ENCODE measurements at places on chromosomes 6 and 20.

- no peak for DNase-seq
Observed at GRCh38 chr6:78952362-78952761, 85.0 kb downstream of the IRAK1BP1 start.

- no peak for DNase-seq
Observed at GRCh38 chr6:154594496-154595198, 84.2 kb upstream of the CNKSR3 start.

DNA sequence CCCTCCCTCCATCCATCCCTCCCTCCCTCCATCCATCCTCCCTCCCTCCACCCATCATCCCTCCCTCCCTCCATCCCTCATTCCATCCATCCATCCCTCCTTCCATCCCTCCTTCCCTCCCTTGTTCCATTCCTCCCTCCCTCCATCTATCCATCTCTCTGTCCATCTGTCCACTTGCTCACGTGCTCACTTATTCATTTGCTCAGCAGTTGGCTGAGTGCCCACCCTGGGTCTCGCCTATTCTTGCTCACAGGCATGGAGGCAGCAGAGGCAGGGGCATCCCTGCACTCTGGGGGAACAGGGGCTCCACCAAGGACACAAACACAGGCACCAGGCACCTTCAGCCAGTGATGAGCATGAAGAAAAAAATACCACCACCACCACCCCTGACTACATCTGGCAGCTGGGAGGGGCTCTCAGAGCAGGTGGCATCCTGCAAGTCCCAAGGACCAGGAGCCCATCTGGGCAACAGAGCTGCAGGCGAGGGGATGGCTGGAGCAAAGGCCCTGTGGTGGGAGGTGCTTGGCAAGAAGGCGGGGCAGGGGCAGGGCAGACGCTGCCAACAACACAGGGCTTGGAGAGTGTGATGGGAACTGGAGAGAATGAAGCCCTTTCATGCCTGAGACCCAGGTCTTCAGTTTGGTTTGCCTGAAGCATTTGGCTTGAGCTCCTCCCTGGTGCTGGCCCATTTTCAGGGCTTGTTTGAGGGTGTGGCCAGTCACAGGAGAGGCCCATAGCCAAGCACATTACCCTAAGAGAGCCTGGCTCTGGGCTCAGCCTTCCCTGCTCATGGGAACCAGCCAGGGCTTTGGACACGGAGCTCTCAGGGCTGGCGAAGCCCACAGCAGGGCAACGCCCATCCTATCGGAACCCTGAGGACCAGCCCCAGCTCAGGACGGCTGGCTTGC, 40.2 kb upstream of the MRGBP start:
- DNase-seq: no peak

GRCh38 chr6:156645097-156645496, 132.1 kb upstream of the ARID1B start:
- DNase-seq: no peak

GRCh38 chr6:83872386-83873118, 13.1 kb downstream of the CYB5R4 start:
- no peak for DNase-seq

DNA sequence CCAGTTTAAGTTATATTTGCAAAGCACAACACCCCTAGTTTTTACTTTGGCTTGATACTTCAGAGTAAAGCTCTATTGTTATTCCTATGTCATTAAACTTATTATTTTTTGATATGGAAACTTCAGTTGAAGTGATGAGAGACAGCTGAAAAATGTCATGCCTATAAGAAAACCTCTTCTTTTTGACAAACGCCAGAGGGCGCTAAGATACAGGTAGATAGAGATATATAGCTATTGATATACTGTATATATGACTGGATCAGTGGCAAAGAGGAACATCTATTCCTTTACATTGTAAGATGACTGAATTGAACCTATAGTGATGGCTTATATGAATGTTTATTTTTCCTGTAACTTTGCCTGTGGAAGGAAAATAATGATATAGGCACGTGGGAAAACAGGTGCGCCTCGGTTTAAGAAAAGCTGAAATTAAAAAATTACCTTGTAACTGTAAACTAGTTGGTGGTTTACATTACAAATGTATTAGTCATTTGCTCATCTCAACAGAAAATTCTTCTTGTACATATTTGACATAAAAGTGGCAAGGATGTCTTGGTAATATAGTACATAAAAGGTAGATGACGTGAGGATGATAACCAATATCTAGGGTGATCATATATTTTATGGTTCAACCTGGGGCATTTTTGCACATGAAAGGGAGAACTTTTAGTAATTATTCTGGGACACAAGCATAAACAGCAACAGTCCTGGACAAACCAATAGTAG, 74.1 kb downstream of the LAMA4 start:
- peak; percentile 25 for DNase-seq

DNA sequence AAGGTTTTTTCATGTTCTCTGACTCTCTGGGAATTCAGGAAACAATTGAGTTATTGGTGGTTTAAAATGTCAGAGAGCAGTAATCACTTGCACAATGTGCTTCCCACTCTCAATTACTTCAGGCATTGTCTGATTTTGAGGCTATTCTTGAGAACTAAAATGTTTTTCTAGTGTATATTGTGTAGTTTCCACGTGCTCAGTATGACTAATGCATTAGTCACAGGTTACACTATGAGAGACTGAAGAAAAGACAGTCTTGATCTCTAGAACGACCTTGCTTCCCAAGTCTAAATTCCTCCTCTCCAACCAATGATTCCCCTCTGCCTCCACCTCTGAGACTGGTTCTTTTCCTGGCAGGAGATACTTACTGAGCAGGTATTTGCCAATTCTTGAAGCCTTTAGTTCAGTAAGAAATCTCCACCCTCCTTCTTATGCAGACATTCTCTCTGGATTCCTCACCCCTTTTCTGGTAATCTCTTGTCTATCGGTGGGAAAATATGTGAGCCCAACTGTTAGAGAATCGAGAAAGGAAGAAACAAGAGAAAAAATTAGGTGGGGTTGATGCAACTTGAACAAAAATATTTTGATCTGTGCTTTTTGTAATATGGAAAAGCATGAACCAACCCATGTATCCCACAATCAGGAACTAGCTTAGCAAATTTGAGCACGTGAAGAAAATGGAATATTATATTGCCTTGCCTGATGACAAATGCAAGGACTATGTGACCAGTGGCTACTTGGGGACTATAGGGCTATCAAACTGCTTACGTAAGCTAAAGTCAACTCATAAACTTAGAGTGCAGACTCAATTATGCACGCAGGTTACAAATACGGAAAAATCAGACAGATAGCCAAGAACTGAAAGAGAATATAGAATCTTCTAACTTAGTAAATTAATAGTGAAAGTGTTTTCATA, 61.1 kb upstream of the SLC22A16 start:
- DNase-seq: no peak

GRCh38 chr6:16129623-16130401, 926 bp downstream of the MYLIP start:
- peak; percentile 33 for DNase-seq

DNA sequence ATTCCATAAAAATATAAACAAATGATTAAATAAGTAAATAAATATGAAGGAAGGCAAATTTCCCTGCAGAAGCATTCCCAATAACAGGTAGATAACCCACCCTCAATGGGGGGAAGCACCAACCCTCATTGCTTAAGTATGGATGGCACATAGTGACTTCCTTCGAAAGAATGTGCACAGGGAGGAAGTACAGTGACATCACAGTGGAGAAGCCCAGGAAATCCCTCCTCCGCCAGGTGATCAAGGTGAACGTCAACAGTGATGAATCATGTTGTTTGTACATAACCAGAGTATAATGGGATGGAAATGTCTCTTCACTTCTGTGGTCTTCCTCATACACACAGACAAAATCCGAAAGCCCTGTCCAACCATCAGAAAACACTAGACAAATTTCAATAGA, 267.9 kb downstream of the THBS2 start:
- DNase-seq: no peak
